ENCODE measurements at places on chromosomes 1 and 21. TPM values are rescaled to one million over a fixed set of nuclear protein-coding genes. Genes with fewer than 3 reads are reported as not detected.

KRTAP13-2 gene
- not detected for total RNA-seq

CNR2 gene
- not detected for total RNA-seq

CD2 gene
- total RNA-seq = 0.50 TPM

RASSF5 gene
- 1.5 TPM for total RNA-seq

SLC16A4 gene
- 1.1 TPM for total RNA-seq

LYPD8 gene
- total RNA-seq = not detected

EFNA3 gene
- 0.57 TPM for total RNA-seq

MCOLN3 gene
- not detected for total RNA-seq

SPRR5 gene
- not detected for total RNA-seq

C1orf185 gene
- total RNA-seq = not detected

AIRE gene
- total RNA-seq = 0.19 TPM

XCL1 gene
- total RNA-seq = not detected

S100B gene
- total RNA-seq = 0.52 TPM

All from psoas muscle (tissue), 8 donors.